Endodermal cell (in vitro differentiated cells): ENCODE measurements at places on chromosomes 5 and 9. TPM values are rescaled to one million over a fixed set of nuclear protein-coding genes. Genes with fewer than 3 reads are reported as not detected.

The PCDHGB4 gene
- 12.0 and 13.9 TPM in 2 replicates for total RNA-seq

DNA sequence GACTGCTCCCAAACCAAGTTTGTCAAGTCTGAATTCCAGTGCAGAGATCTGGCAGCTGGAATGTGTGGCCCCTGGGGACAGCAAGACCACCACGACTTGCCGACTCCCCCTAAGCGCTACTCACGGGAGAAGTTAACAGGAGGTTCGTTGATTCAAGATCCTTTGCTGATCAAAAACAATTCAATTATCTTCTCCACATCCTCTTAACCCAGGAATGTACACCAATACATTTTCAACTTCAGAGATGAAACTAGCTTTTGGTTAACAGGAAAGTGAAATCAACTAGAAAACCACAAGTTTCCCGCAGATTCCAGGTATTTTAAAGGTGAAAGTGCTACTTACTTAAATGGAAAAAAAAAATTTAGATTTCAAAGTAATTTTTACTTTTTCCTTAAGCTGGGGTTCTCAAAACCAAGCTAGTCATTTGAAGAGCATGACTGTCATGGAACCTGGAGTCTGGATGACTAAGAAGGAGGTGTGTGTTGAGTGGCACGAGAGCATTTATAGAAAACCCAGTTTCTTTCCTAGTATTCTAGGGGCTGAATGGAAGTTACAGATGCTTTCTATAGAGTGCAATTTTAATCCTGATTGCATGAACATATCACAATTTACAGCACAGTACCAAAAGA, 257.5 kb upstream of the PANK3 start:
- DNase-seq = no peak

DNA sequence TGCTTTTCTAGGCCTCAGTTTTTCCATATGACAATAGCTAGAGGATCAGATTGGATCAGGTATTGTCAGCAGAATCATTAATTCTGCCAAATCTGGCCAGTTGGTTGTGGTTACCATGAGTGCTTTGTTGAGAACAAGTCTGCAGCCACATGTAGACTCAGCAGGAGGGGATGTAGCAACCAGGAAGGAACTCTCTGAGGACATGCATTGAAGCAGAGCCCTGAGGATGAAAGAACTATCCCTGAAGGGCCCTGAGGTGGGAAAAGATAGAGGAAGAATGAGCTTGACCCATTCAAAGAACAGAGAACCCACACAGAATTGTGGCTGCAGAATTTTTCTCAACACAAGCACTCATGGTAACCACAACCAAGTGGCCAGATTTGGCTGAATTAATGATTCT, 60.1 kb upstream of the AFAP1L1 start:
- DNase-seq = no peak

DNA sequence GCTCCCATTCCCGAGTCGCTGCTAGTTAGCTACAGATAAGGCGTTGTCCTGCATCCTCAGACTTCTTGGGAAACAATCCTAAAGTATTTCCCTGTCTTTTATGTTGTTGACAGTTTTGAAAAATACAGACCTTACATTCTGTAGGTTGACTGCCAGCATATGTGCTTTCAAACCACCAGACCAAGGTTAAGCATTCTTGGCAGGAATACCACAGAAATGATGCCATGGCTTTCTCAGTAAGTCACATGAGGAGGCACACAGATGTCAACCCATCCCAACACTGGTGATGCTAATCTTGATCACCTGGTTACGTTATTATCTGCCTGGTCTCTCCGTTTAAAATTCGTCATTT, 871 bp downstream of the GLE1 start:
- DNase-seq = no peak

DNA sequence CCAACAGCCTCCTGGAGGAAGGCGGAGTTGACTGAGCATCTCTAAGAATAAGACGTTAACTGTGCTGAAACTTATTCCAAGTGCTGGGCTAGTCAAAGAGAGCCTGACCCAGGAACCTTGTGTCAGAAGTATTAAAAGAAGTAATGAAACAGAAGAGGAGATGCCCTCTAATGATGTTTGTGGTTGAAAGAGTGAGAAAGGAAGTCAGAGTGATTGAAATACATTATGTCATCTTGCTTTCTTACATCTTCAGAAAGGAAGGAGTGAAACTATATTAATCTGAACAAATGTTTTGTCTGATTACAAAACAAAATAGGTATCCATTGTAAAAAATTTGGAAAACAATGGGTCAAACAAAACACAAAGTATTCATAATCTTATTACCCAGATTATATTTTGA, 460.7 kb downstream of the NTRK2 start:
- DNase-seq = no peak

The RALGPS1 gene
- total RNA-seq = 15.6 to 26.5 TPM (median 25.0 TPM) in 3 replicates

DNA sequence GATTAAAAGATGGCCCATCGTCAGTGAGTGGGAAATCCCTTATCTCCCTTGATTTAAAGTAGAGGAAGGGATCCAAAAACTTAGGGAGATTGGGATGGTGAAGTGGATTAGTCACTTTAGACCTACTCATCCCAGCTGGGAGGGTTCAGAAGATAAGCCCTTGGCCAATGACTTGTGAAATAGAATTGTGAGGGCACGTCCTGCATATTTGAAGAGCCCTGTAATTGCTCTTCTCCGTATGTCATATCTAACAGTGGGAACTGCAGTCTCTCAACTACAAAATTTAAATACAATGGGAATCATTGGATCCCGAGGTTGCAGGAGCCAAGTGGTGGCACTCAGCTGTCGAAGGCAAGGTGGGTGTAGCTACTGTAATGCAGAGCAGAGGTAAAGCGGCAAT, 65.4 kb upstream of the C9orf72 start:
- DNase-seq = no peak

The TMEM252 gene
- not detected in 3 replicates for total RNA-seq

The PCDHA9 gene
- total RNA-seq = 1.4 and 2.6 TPM in 2 replicates

The ARL14EPL gene
- total RNA-seq = not detected in 2 replicates
